ENCODE measurements at places on chromosomes 5 and 9.

GRCh38 chr5:121027636-121028035 is 563.5 kb downstream of the PRR16 start:
- DNase-seq = no peak

DNA sequence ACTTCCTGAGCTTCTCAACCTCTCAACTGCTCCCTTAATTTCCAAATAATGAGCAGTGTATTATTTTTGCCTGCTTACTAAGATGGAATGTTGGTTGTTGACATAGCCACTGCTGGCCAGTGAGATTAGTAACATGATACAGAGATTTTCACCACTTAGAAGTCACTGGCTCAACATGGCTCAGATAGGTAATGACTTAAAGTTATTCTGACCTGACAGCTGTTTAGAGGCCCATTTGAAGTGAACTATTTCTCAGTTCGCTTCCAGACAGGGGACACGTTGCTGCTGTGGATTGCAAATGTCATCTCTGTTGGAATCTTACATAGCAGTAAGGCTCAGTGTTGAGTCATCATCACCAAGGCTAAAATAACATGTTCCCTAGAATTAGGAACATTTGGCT is 490.2 kb downstream of the TLE4 start:
- no peak for DNase-seq

DNA sequence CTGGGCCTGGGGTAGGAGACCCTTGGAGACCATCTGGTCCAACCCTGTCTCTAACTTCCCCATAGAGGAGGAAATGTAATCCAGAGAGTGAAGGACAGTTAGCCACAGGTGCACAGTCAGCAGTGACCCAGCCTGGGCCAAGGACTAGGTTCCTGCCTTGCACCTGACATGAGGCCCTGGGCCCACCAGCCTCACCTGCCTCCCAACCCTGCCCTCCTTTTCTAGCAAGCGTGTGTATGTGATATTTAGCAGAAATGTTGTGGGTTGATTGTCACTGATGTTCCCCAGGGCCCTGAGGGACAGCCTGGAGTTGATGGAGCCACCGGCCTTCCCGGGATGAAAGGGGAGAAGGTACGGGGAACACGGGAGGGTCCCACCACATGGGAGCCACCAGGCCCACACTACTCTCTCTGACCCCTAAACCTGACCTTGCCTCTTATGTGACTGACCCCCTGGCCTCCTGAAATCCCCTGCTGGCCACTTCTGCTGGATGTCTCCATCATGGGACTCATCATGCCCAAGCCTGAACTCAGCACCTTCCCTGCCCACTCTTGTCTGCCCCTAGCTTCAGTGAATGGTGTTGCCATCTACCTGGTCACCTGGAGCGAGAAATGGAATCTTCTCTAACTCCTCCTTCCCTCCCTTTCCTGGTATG is 79.2 kb upstream of the TGFBR1 start:
- no peak for DNase-seq

GRCh38 chr5:148972396-148972795 is 90.5 kb downstream of the SH3TC2 start:
- no peak for DNase-seq

- no peak for DNase-seq
These were observed 22.7 kb upstream of the UBLCP1 start for GRCh38 chr5:159240301-159240870.

DNA sequence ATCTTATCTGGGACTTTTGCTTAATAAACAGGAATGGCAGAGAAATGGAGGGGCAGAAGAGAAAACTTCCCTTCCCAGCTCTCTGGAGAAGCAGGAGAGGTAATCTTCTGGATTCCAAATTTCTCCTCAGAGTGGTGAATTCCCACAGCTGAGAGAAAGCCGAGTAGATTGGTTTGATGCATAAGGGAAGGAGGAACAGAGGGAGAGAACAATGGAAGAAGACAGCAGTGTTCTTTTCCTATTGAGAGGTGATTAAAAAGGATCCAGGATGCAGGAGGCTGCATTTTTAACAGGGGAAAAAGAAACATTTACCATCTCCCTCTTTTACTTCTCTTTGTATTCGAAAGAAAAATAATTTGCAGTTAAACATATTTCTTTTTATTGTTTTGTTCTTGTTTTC is 13.1 kb downstream of the SH3RF2 start:
- DNase-seq = no peak

GRCh38 chr5:52504584-52505240 is 283.0 kb upstream of the ITGA1 start:
- no peak for DNase-seq

GRCh38 chr9:117737721-117738226 is 33.6 kb downstream of the TLR4 start:
- DNase-seq = no peak

DNA sequence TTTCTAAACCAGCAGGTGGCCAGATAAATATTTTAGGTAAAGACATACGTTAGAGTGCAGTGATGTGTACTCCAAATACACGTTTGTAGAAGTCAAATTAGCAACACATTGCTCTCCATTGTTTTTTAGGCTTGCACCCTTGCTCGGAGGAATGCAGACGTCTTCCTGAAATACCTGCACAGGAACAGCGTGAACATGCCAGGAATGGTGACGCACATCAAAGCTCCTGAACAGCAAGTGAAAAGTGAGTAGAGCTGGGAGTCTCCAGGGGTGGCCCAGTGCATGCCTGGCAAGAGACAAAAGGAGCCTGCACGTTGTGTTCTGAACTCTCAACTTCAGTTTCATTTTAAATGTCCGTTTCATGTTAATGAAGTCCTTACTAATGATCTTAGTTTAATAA is 207.5 kb upstream of the OTULINL start:
- no peak for DNase-seq

- DNase-seq = no peak
These were observed 37.9 kb downstream of the PLEKHG4B start for GRCh38 chr5:129820-130219.

GRCh38 chr5:107857785-107858184 is 187.0 kb upstream of the EFNA5 start:
- no peak for DNase-seq

DNA sequence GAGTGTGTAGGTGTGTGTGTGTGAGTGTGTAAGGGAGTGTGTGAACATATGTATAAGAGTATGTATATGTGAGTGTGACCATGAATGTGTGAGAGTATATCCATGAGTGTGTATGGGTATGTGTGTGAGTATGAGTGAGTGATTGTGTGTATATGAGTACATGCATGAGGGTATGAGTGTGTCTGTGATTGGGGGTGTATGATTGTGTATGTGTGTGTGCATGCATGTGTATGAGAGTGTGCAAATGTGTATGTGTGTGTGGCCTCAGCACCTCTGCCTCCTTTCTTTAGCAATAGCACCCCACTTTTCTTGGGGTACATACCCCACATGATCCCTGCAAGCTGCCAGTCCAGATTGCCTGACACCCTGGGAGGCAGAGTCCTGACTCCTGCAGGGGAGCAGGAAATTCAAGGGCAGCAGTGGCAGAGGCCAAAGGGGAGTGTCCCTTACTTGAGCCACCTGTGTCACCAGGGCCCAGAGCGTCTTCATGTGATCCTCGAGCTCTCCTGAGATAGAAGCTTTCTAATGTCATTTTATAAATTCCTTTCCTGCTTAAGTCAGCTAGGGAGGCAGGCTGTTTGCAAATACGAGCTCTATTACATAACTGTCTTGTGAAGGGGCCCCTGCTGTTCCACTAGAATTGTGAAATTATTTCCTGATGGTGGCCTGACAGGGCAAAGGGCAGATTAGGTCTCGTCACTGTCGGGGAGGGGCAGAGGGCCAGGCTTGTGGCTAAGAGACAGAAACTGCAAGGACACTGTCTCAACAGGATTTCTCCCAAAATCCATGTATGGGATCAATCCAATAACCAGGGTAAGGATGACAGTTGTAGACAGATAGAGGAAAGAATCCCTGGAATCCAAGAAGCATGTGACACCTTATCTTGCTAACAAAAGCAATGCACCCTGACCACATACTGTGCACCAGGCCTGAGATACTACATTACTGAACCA is 389.1 kb downstream of the GADD45G start:
- DNase-seq = no peak

DNA sequence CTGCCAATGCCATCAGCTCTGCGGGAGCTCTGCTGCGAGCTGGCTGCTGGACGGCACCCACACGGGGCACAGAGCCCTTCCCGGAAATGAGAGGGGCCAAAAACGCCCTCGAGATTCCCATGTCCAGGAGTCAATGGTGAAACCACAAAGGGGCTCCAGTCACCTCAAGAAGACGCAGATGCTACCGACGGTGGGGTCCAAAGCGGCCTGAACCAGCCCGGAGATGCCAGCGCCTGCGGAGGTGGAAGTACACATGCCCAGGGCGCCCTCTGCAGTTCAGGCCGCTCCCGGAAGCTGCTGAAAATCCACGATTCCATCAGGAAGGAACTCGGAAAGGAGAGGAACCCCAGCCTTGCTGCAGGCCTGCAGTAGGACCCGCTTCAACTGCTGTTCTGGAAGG is 82.4 kb upstream of the SELENOP start:
- no peak for DNase-seq

- no peak for DNase-seq
These were observed 44.4 kb downstream of the PHAX start for GRCh38 chr5:126645132-126645531.

DNA sequence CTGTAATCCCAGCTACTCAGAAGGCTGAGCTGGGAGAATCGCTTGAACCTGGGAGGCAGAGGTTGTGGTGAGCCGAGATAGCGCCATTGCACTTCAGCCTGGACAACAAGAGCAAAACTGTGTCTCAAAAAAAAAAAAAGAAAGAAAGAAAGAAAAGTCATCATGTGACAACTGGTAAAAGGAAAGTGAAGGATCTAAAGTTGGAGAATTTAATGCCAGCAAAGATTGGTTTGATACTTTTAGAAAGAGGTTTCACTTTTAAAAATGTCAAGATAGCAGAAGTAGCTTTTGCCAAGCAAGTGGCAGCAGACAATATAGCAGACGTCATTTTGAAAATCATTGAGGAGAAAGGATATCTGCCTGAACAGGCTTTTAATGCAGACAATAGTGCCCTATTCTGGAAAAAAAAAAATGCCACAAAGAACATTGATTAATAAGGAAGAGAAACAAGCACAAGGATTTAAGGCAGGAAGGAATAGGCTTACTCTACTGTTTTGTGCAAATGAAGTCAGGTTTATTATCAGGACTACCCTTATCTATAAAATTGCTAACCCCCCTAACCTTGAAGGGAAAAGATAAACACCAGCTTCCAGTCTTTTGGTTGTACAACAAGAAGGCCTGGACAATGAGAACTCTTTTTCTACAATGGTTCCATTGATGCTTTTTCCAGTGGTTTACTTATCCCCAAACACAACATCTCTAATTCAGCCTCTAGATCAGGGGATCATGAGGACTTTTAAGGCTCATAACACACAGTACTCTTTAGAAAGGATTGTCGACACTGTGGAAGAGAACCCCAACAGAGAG is 12.0 kb downstream of the PKD2L2 start:
- DNase-seq = no peak

- no peak for DNase-seq
These were observed 125.9 kb upstream of the TNFAIP8 start for GRCh38 chr5:119229950-119230349.

- DNase-seq = no peak
These were observed 5.0 kb downstream of the NSMF start for GRCh38 chr9:137454145-137454596.
